ENCODE measurements at places on chromosomes 13 and 19. TPM values are rescaled to one million over a fixed set of nuclear protein-coding genes. Genes with fewer than 3 reads are reported as not detected.

Gene ZNF625
- total RNA-seq: 6.7 TPM

Gene POU4F1
- total RNA-seq: 1.1 TPM

Gene EXOC3L2
- total RNA-seq: 0.66 TPM

Gene GPR183
- not detected for total RNA-seq

Gene PVR
- total RNA-seq: 199 TPM

Gene CCDC70
- total RNA-seq: not detected

Gene AMER2
- not detected for total RNA-seq

Gene ZNF677
- 21.0 TPM for total RNA-seq

Gene DHX34
- total RNA-seq: 15.8 TPM

Gene KISS1R
- not detected for total RNA-seq

Gene LIPE
- 13.5 TPM for total RNA-seq
